ENCODE measurements at places on chromosomes 1 and 21. TPM values are rescaled to one million over a fixed set of nuclear protein-coding genes. Genes with fewer than 3 reads are reported as not detected.

GRCh38 chr1:205374210-205375078 lies 17.7 kb upstream of the KLHDC8A start:
- H3K27ac ChIP-seq: no peak overlapping the region
- no peaks in the 10 kb centered on the region for H3K36me3 ChIP-seq
- no peak for DNase-seq

DNA sequence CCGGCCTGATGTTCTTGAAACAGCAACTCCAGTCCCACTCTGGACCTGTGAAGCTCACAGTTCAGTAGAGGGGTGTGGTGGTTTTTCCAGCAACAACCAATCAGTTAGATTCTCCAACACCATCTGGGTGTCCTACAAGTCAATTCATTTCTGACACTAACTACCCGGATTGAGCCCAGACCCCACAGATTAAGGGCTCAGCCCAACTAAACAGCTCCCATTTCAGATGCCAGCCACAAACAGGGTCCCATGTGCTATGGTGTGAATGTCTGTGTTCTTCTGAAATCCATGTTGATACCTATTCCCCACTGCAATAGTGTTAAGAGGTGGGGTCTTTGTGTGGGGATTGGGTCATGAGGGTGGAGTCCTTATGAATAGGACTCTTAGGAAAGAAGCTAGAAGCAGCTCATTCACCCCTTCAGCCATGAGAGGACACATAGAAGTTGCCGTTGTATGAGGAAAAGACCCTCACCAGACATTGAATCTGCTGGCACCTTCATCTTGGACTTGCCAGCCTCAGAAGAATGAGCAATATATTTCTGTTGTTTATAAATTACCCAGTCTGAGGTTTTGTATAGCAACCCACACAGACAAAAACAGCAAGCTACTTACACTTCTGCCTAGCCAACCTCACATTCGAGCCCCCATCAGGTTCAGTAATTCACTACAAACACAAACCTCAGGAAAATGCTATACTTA lies 53.6 kb downstream of the IRF2BP2 start:
- no peak for DNase-seq
- H3K36me3 ChIP-seq: no peaks in the 10 kb centered on the region
- H3K4me1 ChIP-seq: no peaks in the 10 kb centered on the region
- H3K27me3 ChIP-seq: no peaks in the 10 kb centered on the region

GRCh38 chr1:172951730-172952365 lies 98.9 kb downstream of the TNFSF18 start:
- no peaks in the 10 kb centered on the region for H3K27me3 ChIP-seq
- H3K4me1 ChIP-seq: peaks cover 3% of the 10 kb centered on the region
- no peak overlapping the region for H3K27ac ChIP-seq
- DNase-seq: no peak
- H3K36me3 ChIP-seq: no peaks in the 10 kb centered on the region

- H3K27ac ChIP-seq: no peak overlapping the region
- no peaks in the 10 kb centered on the region for H3K4me1 ChIP-seq
- no peak overlapping the region for H3K4me3 ChIP-seq
- DNase-seq: no peak
- no peaks in the 10 kb centered on the region for H3K27me3 ChIP-seq
- H3K36me3 ChIP-seq: no peaks in the 10 kb centered on the region
Measured at GRCh38 chr21:24436236-24436635, 1171.0 kb downstream of the MRPL39 start.

GRCh38 chr1:174786760-174787159 lies 213.0 kb upstream of the CACYBP start:
- no peaks in the 10 kb centered on the region for H3K27me3 ChIP-seq
- no peak overlapping the region for H3K27ac ChIP-seq
- H3K4me1 ChIP-seq: no peaks in the 10 kb centered on the region
- H3K36me3 ChIP-seq: no peaks in the 10 kb centered on the region
- DNase-seq: no peak

DNA sequence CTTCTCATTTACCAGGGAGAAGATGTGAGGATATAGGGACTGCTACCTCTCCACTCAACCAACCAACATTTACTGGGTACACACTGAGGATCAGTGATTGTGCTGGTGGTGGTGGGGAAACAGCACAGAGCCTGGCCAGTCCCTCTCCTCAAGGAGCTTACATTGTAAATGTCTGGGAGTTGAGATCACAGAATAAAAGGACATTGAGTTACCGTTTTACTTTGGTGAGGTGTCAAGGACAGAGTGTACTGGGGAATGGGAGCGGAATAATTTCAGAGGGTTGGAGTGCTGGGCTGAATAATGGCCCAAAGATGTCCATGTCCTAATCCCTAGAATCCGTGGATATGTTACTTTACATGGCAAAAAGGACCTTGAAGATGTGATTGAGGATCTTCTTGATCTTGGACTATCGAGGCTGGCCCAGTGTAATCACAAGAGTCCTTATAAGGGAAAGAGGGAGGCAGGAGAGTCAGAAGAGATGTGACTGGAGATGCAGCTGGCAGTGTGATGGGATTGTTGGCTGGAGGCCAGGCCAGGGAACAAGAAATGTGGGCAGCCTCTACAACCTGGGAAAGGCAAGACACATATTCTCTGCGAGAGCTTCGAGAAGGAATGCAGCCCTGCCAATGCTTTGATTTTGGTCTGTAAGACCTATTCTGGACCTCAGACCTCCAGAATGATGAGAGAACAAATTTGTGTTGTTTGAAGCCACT lies 26.6 kb upstream of the RWDD3 start:
- H3K4me3 ChIP-seq: no peak overlapping the region
- H3K4me1 ChIP-seq: no peaks in the 10 kb centered on the region
- H3K27ac ChIP-seq: no peak overlapping the region
- H3K27me3 ChIP-seq: no peaks in the 10 kb centered on the region

DNA sequence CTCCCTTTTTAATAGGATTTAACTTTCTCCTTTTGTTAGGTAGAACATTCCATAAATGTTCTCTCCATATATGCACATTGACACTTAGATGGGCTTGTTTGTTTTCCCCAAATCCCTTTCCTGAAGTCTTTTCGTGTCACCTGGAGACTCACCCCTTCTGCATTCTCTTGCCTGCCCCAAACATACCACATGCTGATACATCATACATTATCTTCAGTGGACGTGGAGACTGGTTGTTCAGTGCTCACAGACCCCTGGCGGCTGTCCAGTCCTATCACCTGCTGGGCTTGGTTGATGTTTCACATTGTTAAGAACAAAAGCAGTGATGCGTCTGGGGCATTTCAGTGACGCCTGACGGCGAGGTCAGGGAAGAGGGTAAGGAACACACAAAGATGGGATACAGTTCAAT lies 22.2 kb downstream of the FMOD start:
- H3K4me3 ChIP-seq: no peak overlapping the region
- no peaks in the 10 kb centered on the region for H3K27me3 ChIP-seq
- DNase-seq: no peak
- H3K36me3 ChIP-seq: no peaks in the 10 kb centered on the region
- peak overlapping the region; percentile 97 for H3K27ac ChIP-seq

- H3K36me3 ChIP-seq: no peaks in the 10 kb centered on the region
- H3K4me1 ChIP-seq: no peaks in the 10 kb centered on the region
- H3K4me3 ChIP-seq: no peak overlapping the region
- no peak overlapping the region for H3K27ac ChIP-seq
- no peaks in the 10 kb centered on the region for H3K27me3 ChIP-seq
Measured at GRCh38 chr21:29424728-29425127, 126.0 kb downstream of the BACH1 start.

- peaks cover 23% of the 10 kb centered on the region for H3K27me3 ChIP-seq
- DNase-seq: no peak
- H3K36me3 ChIP-seq: no peaks in the 10 kb centered on the region
- H3K4me1 ChIP-seq: peaks cover 18% of the 10 kb centered on the region
- no peak overlapping the region for H3K4me3 ChIP-seq
- no peak overlapping the region for H3K27ac ChIP-seq
Measured at GRCh38 chr1:184034761-184035379, 2.7 kb downstream of the COLGALT2 start.

GRCh38 chr1:157233131-157233530 lies 94.9 kb upstream of the ETV3 start:
- DNase-seq: no peak
- no peaks in the 10 kb centered on the region for H3K4me1 ChIP-seq
- H3K36me3 ChIP-seq: no peaks in the 10 kb centered on the region
- no peak overlapping the region for H3K27ac ChIP-seq
- H3K4me3 ChIP-seq: no peak overlapping the region

- H3K36me3 ChIP-seq: no peaks in the 10 kb centered on the region
- no peak overlapping the region for H3K27ac ChIP-seq
- H3K27me3 ChIP-seq: peaks cover 10% of the 10 kb centered on the region
Measured at GRCh38 chr1:20212685-20213331, 26.5 kb upstream of the PLA2G2C start.

GRCh38 chr1:21490774-21491487 lies 18.3 kb upstream of the ALPL start:
- DNase-seq: no peak
- no peaks in the 10 kb centered on the region for H3K27me3 ChIP-seq
- no peaks in the 10 kb centered on the region for H3K36me3 ChIP-seq

GRCh38 chr1:77538956-77539518 lies 143.4 kb downstream of the ZZZ3 start:
- H3K4me1 ChIP-seq: peaks cover 10% of the 10 kb centered on the region
- DNase-seq: no peak
- H3K4me3 ChIP-seq: no peak overlapping the region
- no peaks in the 10 kb centered on the region for H3K27me3 ChIP-seq

GRCh38 chr1:13701271-13701640 lies 1.3 kb downstream of the PRDM2 start:
- H3K27ac ChIP-seq: peak overlapping the region; percentile 96
- peak overlapping the region; percentile 77 for H3K4me3 ChIP-seq
- no peaks in the 10 kb centered on the region for H3K36me3 ChIP-seq

- H3K27ac ChIP-seq: no peak overlapping the region
- H3K36me3 ChIP-seq: no peaks in the 10 kb centered on the region
- H3K27me3 ChIP-seq: no peaks in the 10 kb centered on the region
- DNase-seq: no peak
- H3K4me3 ChIP-seq: no peak overlapping the region
Measured at GRCh38 chr1:111909030-111909429, 80.4 kb downstream of the KCND3 start.

- no peaks in the 10 kb centered on the region for H3K27me3 ChIP-seq
- no peak overlapping the region for H3K4me3 ChIP-seq
- H3K4me1 ChIP-seq: no peaks in the 10 kb centered on the region
- no peak overlapping the region for H3K27ac ChIP-seq
- peak; percentile 63 for DNase-seq
- H3K36me3 ChIP-seq: no peaks in the 10 kb centered on the region
Measured at GRCh38 chr1:8800416-8800815, 17.0 kb downstream of the RERE start.

The ZSCAN20 gene
- 5.2 TPM for total RNA-seq

The SPATA45 gene
- not detected for total RNA-seq

The OR2C3 gene
- total RNA-seq: 0.06 TPM

The RBM11 gene
- total RNA-seq: 2.6 TPM

The TMEM51 gene
- 18.4 TPM for total RNA-seq

The CSDE1 gene
- 543 TPM for total RNA-seq

The EFNA4 gene
- total RNA-seq: 7.4 TPM

The KRTAP7-1 gene
- total RNA-seq: not detected

The CLCNKB gene
- total RNA-seq: 0.18 TPM

Data from lower lobe of right lung (tissue), 2 donors.